ENCODE measurements at places on chromosomes 6 and 20.

DNA sequence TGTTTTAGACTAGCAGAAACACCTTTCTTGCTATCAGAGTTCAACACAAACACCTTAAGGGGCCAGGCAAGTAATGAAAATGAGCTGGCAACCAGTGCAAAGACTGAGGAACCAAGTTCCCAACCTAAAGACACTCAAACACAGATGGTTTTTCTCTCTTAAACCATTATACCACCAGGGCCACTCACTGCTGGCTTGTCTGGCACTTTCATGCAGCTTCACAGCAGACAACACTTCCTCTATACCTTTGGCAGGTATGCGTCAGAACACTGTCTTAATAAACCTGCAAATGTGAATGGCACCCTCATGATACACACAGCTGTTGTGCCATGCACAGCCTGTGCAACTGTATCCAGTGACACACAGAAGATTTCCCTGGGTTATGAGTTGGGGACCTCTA is 41.6 kb downstream of the NFATC2 start:
- no peak for DNase-seq

DNA sequence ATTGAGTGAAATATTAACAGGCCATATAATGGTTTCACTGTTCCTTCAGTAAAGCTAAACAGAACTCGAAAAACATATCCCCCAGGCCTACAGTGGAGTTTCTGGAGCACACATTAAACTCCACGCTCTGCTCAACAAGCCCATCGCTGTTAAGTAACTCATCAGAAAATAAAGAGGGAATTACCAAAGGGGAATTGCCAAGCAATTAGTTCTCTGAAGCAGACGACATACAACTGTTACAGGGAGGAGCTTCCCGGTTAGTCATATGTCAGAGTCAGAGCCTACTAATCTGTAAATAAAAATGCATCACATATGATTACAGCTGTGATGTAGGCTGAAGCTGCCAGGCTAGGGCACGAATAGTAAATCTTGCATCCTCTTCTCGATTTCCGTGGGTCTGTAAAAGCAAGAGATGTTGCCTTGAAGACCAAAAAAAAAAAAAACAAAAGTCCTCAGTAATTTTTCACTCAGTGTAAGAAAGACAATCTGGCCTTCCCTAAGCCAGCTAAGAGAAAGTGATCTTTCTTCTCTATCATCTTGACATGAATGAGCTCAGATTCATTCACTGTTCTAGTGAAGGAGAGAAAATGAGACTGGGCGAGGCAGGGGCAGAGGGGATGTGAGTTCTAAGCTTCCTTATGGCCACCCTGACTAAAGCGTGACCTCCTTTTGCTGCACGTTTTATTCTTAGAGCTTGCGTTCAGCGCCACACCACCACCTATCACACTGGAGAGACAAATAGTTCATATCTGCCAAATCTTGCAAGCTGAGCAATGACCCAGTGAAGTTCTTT is 13.8 kb downstream of the ATXN1 start:
- no peak for DNase-seq

DNA sequence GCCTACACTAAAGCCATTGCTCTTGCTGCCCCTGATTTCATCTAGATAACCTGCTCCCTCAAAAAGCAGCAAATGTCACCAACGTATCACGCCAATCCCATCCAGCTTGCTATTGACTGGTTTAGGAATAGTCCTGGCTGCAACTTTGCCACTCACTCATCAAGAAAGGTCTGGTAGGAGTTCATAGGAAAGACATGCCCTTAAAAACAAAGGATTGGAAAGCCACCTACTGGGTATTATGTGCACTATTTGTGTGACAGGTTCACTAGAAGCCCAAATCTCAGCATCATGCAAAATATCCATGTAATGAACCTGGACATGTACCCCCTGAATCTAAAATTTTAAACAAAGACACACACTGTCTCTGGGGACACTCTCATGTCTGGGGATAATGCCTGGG is 170.4 kb upstream of the COL21A1 start:
- no peak for DNase-seq

DNA sequence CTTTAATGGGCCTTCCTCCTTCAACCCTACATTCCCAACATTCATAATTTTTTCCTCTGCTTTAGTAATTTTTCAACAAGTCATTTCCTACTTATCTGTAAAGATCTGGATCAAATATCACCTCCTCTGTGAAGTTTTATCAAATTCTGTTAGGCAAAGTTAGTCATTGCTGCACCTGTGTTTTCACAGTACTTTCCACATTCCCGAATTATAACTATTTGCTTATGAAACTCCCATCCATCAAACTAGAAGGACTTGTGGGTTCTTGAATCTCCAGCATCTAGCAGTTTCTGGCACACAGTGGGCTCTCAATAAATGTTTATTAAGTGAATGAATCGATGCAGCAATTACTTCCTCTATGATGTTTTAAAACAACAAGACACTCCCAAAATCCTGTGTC is 257.6 kb downstream of the HDGFL1 start:
- DNase-seq, result no peak

DNA sequence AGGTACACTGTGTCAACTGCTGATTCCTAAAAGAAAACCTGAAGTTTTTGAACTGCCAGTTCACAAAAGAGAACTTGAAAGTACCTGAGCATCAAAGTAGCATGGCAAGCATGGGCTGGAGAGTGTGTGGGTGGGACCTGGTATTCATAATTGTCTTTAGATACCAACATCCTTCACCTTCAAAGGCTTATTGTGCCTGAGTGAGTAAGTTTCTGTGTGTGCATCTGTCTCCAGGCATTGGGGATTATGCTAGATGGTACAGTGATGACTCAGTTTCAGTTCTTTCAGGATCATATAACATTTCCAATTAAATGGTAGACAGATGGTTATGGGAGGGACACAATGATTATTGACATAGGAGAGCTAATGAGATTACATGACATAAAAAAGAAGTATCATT is 238.5 kb downstream of the ZFAND3 start:
- DNase-seq, result no peak
